Urinary bladder (tissue), 4 donors: ENCODE measurements at places on chromosomes 5 and 9.
A peak's percentile ranks its signal among the peaks of the same experiment; 100 is the strongest.

DNA sequence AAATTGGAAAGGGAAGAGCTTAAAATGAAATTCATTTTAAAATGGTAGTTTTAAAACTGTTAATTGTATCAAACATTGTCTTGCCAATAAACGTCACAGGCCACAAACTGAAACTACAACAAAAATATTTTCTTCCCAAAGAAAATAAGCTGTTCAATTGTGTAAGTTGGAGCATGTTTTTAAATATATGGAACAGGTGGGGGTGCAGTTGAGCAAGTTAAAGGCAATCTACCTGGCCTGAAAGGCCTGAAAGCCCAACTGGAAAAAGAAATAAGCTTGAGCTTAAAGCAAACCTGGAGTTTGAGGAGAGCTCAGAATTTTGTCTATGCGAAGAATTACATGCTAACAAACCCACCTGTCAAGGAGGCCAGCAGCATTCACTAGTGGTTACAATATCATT is 439.5 kb downstream of the ACTL7B start:
- no peak for DNase-seq

DNA sequence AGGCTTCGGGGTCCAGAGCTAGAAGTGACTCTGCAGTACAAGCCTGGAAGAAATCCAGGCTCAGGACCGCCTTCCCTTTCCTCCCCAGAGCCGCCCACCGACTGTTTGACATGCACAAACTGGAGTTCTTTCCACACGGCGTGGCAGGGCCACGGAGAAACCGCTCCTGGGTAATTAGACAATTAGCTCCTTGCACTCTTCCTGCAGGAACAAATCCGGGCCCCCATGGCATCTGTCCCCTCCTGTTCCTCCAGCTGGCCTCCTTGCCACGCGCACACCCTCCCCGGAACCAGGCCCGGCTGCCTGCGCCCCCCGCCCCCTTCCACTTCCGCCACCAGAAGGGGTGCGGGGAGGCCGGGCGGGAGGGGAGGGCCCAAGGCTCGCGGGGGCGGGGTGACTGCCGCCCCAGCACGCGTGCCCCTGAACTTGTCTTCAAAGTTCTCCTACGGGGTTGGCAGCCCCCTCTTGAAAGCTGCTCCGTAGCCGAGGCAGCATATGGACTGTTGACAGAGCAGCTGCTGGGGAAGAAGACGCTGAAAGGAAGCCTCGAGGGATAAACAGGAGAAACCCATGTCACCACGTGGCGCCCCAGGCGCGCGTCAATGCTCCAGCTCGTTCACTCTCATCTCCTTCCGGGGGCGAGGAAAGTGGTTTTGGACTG is 74.3 kb downstream of the SEC61B start:
- DNase-seq: no peak

DNA sequence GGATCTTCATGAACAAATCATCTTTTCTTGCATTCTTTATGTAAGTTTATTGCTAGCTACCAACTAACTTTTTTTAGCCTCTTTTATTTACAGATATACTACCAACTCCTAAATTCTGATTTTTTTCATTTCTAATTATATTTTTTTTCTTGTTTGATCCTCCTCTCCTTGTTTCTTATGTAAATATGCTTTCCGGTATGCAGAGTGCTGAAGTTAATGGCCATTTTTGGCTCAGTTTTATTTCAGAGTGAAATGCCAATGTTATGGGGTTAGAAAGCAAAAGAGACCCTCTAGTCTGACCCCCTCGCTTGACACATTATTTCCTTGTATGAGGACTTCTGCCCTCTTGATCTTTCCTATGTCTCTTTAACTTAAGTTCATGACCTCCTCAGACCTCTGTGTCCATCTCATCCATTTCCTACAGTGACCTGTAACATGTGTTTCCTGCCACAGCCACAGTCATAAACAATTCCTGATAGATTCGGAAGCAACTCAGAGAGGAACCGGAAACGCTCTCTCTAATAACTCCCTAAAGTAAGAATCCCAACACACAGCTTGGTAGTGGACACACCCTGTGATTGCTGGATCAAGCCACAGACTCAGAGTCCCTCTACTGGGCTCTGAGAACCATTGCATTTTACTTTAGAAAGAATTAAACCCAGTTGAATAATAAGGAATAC is 42.9 kb upstream of the AFAP1L1 start:
- peak; percentile 47 for DNase-seq

DNA sequence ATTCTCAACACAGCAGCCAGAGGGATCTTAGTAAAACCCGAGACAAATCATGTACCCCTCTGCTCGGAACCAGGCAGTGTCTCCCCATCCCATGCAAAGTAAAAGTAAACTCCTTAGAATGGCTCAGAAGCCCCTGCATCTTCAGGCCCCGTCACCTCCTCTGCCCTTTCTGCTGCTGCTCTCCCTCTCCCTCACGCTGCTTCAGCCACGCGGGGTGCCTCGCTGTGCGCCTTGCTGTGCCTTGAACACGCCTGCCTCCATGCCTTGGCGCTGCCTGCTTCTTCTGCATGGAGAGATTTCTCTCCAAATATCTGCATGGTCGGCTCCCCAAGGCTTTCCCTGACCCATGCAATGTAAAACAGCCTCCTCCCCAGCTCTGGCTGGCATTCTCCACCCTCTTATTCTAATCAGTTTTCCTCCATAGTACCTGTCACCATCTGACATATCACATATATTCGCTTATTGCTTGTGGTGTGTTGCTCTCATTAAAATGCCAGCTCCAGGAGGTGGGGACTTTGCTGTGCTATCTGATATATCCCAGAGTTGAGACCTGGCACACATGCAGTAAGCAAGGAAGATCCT is 8.0 kb downstream of the GPRIN1 start:
- DNase-seq: no peak

- DNase-seq: no peak
These were observed 1.1 kb upstream of the NOTCH1 start for GRCh38 chr9:136546697-136547501.

- DNase-seq: no peak
These were observed 232.0 kb upstream of the GRIA1 start for GRCh38 chr5:153258469-153258868.

DNA sequence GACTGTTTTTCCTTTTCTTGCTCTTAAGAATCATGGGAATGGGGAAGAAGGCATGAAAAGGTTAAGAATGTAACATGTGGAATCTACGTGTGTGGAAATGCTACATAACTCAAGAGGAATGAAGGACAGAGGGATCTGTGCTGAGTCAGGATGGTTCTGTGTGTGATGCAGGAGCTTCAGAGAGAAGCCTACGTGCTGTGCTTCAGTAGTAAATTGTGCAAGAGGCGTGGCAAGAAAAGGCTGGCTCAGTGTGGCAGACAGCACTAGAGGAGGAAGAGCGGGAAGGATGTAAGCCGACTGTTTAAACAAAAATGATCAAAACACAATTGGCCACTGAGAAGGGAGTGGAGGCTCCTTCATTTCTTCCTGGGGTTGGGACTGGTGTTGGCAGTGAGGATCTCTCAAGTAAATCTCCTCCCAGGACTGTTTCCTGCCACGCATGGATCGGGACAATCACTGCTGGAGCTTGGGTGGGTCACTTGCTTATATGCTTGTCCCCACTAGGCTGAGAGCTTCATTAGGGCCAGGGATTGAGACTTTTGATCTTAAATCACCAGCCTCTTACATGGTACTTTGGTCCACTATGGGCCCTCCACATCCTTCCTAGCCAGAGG is 59.4 kb upstream of the BASP1 start:
- DNase-seq: no peak

DNA sequence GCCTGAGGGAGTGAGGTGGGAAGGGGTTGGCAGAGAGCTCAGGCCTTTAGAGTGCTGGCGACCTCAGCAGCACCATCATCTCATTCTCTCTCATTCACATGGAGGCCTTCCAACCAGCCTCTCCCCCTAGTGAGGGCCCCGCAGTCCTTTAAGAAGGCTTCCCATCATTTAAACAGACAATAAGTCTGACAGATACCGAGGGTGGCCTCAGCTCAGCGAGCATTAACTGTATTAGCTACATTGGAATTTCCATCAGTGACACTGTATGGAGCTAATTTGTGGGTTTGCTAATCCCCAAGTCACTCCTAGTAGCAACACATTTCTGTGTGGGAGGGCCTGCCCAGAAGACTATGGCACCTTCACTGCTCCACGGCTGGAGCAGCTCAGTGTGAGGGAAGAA is 75.8 kb downstream of the INSYN2B start:
- DNase-seq: no peak

GRCh38 chr5:148708854-148709253 is 54.5 kb upstream of the HTR4 start:
- no peak for DNase-seq

DNA sequence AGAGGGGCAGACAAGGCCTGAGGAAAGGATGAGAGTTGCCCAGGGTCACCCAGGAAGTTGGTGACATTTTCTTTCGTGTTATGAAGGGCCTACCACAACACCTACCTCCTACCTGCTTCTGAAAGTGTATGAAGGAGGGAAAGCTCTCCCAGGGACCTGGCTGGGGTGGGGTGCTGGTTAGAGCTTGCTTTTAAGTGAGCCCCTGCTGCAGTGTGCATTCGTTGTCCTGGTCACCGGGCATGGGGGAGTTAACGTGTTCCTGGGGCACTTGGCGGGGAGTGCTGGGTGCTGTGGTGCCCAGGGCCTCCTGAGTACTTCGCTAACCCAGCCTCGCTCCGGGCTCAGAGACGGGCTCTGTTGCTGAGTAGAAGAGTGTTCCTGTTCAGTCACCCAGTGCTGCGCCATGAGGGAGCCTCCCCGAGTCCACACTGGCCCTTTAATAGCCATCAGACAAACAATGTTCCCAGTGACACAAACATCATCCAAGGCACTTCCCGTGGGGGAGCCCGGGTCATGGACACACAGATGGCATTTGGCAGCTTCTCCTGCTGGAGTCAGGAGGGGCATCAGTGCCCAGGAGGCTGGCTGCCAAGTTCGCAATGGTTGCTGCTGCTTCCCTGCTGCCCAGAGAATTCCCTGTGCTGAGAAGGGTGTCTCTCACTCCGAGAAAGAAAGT is 85.7 kb downstream of the AMBP start:
- DNase-seq: no peak

DNA sequence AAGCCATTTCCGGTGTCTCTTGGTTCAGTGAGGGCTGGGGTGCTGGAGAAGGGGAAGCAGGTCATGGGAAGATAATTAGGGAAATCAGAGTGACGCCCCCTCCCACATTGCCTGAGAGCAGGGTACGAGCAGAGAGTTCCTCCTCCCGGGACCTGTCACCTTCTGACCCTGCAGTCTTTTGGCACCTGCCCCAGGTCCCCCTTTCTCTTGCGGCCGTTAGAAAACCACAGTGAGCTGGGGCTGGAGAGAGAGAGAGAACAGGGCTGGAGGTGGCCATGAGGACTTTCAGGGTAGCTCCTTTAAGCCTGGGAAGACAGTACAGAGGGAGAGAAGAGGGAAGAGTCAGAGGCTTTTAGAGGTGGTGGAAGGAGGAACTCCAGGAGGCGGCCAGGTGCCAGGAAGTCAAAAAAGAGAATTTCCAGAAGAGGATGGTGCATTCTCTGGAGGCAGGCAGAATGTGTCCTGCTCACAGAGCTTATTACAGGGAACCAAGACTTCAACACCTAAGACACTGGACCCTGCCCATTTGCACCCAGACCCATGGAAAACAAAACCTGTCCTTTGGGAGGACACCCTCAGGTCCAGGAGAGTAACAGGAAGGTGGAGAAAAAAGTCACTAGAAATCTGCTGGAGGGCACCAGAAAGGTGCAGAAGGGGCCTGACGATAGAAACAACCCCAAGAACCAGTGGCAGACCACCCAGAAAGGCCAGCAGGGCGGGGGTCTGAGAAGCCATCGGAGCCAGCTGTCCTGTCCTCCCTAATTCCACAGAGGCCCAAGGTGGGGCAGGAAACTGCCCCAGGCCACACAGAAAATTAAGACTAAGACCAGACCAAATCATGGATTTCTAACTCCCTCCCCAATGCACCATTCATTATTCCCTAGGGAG is 6.5 kb upstream of the ACSL6 start:
- no peak for DNase-seq

DNA sequence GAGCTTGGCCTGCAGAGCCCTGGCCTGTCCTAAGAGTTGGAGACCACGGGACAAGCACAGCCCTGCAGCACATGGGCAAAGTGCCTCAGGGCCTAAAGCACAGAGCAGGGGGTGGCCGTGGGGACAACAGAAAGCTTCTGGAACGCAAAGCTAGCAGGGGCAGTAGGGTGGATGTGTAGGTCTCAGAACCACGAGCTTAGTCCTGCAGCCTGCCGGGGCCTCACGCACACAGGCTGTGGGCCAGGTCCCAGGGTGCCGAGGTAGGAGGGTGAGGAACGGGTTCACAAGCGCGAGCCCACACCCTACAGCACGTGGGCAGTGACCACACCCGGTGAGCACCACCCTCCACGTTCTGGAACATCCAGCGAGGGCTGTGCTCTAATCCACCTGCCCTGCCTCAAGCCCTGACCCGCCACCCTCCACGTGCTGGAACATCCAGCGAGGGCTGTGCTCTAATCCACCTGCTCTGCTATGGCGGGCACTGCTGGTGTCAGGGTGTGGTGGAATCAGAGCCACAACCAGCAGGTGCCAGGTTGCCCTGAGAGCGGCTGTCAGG is 9.3 kb downstream of the CLPTM1L start:
- no peak for DNase-seq

DNA sequence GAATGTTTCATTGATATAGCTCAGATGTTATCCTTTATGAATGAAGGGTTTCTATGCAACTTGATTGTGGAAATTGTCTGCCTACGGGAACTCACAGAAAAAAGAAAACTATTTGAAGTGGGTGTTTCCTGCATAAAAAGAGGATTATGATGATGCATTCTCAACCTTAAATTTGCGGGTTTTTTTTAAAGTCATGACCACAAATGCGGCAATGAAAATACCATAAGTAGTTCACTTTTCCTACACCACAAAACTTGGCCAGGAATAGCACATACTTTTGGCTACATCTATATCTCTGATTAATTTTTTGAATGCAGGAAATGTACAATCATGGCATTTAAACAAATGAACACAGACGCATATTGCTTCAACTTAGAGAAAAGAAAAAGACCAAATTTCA is 754.7 kb downstream of the DTWD2 start:
- no peak for DNase-seq

- no peak for DNase-seq
These were observed 201.1 kb downstream of the SNX18 start for GRCh38 chr5:54718656-54719055.

GRCh38 chr5:13660072-13660471 is 284.4 kb downstream of the DNAH5 start:
- DNase-seq: no peak

DNA sequence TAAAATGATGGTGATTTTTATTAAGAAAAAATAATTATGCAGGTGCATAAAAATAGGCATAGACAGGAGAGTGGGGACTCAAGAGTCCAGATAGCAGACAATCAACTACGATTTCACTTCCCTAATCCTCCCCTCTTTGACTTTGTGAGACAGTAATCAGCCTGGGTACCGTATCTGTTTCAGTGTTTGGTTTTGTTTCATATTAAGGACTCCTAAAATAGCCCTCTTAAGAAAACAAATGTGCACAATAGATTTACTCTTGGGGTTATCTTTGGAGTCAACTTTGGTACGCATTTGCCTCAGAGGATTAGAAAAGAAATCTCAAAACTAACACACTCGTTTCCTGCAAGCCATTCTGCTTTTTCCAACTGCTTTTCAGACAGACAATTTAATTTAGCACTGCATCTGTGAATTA is 96.3 kb downstream of the ZNF608 start:
- DNase-seq: no peak

GRCh38 chr9:124980431-124980830 is 39.5 kb upstream of the GOLGA1 start:
- no peak for DNase-seq
